ENCODE measurements at places on chromosomes 2 and 18. TPM values are rescaled to one million over a fixed set of nuclear protein-coding genes. Genes with fewer than 3 reads are reported as not detected.

The TMEM182 gene
- total RNA-seq: 1.7 TPM

The MRPS5 gene
- total RNA-seq: 37.7 TPM

The SPATS2L gene
- total RNA-seq: 88.9 TPM

The NT5C1B gene
- total RNA-seq: not detected

The NYAP2 gene
- total RNA-seq: not detected

The MFSD2B gene
- total RNA-seq: not detected

The G6PC2 gene
- not detected for total RNA-seq

The ABCG8 gene
- not detected for total RNA-seq
